IMR-90 (cell line): ENCODE measurements at places on chromosomes 3 and 15.

DNA sequence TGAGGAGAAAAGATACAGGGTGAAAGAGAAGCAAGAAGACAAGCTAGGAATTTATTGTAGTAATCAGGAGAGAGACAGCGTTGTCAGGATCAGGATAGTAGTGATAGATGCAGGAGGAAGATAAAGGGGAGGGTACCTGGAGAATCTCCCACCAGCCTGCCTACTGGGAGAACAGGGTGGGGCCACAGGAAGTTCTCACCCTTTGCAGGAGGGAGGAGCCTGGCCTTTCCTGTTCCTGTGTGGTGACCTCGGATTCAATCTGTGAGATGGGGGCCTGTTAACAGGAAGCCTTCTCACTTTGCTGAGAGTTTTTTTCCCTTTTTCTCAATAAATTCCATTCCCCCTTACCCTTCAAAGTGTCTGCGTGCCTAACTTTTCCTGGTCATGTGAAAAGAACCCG lies 37.6 kb downstream of the GMPS start:
- DNase-seq = no peak

GRCh38 chr3:173513123-173513522 lies 115.6 kb downstream of the NLGN1 start:
- DNase-seq = no peak

DNA sequence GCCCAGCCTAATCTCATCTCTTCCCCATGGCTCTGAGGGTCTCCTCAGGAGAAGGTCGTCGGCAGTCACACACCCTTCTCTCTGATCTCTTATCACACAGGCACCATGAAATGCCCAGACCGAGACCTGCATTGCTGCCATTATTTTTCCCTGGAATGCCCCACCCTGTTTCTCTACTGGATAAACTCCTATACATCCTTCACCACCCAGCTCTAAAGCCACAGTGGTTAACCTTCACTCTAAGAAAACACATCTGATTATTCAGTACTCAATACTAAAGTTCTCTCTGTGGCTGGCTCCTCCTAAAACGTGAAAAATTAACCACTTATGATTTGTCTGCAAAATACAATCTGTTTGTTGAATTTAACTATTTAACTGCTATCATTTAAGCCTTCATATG lies 43.3 kb downstream of the RORA start:
- no peak for DNase-seq

- DNase-seq = no peak
These were observed 5.3 kb downstream of the CHST2 start for GRCh38 chr3:143124601-143125520.

GRCh38 chr15:81195339-81195864 lies 1.3 kb upstream of the IL16 start:
- DNase-seq = no peak

GRCh38 chr3:46852839-46853355 lies 10.3 kb downstream of the MYL3 start:
- DNase-seq = no peak

- DNase-seq = peak; percentile 75
These were observed 51.9 kb downstream of the ARHGAP31 start for GRCh38 chr3:119346076-119346496.

GRCh38 chr15:58227706-58228543 lies 89.7 kb downstream of the AQP9 start:
- peak; percentile 84 for DNase-seq

GRCh38 chr3:58375254-58375653 lies 42.6 kb downstream of the PXK start:
- no peak for DNase-seq

GRCh38 chr3:74442683-74443082 lies 171.8 kb downstream of the CNTN3 start:
- no peak for DNase-seq

- DNase-seq = no peak
These were observed 6.6 kb downstream of the MAP2K5 start for GRCh38 chr15:67548862-67549651.

DNA sequence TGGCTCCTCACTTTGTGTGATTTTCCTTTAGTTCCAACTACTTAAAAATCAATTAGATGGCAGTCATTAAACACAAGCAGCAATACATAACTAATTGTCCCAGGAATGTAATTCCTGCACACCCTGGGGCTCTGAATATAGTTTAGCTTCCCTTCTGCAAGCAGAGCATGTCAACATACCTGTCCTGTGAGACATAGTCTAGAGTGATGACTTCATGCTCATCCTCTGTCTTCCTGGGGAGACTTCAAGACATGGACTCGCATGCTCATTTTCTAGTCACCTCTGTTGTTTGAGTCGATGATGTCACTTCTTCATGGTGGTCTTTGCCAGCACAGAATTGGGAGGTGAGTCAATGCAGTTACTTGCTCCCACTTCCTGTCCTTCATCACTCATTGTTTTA lies 15.7 kb downstream of the C3orf52 start:
- DNase-seq = peak; percentile 97
